ENCODE measurements at places on chromosomes 13 and 19. TPM values are rescaled to one million over a fixed set of nuclear protein-coding genes. Genes with fewer than 3 reads are reported as not detected.

The TUBGCP3 gene
- 14.1 TPM for total RNA-seq

The FRY gene
- total RNA-seq: 137 TPM

The PEAK3 gene
- 0.70 TPM for total RNA-seq

The ATP8B3 gene
- 0.46 TPM for total RNA-seq

The COX7A1 gene
- total RNA-seq: 3,311 TPM

The PNMA8B gene
- 0.65 TPM for total RNA-seq

The TUBA3C gene
- 0.27 TPM for total RNA-seq

The ZNF283 gene
- total RNA-seq: 9.0 TPM

The DACH1 gene
- 2.9 TPM for total RNA-seq

The NALCN gene
- total RNA-seq: 8.2 TPM

The KL gene
- total RNA-seq: 1.4 TPM

The LAIR2 gene
- not detected for total RNA-seq

The ZNF599 gene
- total RNA-seq: 3.6 TPM

The REEP6 gene
- 1.1 TPM for total RNA-seq

The ARRDC5 gene
- total RNA-seq: not detected

The OR4F17 gene
- total RNA-seq: not detected

Measured in Right ventricle myocardium superior (tissue), 1 donor.